GM04504 (cell line): ENCODE measurements at places on chromosomes 5 and 9.

- DNase-seq: peak; percentile 44
Measured at GRCh38 chr5:56456002-56456401, 222.9 kb upstream of the ANKRD55 start.

GRCh38 chr5:128669803-128670202, 131.8 kb upstream of the FBN2 start:
- no peak for DNase-seq

GRCh38 chr5:174642816-174643405, 81.5 kb upstream of the MSX2 start:
- no peak for DNase-seq

DNA sequence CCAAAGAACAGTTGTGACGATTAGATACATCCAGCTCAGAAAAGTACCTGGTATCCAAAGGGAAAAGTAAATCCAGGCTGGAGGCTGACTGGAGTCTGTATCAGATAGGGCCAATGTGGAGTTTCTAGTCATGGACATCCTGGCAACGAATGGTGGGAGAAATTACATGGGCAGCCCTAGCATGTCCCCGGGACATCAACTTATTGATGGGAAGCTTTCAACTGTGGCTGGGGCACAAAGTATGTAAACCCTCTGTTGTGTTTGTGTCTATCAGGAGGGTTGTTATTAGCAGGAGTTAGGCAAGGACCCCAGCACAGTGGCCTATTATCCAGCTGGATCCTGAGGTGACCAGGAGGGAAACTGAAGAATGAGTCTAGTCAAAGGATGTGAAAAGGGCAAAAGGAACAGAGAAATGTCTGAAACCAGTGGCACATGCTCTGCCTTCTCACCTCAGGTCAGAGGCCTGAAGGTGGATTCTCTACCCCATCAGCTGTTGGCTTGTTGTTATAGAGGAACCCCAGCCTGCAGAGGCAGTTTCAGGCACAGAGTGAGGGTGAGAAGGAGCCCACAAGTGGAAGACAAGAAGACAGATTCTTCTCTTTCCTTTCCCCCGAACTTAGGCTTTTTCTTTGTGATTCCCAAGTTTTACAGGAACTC, 19.9 kb downstream of the IFNW1 start:
- no peak for DNase-seq

- no peak for DNase-seq
Measured at GRCh38 chr9:8732367-8733075, 932.9 kb upstream of the DMAC1 start.

DNA sequence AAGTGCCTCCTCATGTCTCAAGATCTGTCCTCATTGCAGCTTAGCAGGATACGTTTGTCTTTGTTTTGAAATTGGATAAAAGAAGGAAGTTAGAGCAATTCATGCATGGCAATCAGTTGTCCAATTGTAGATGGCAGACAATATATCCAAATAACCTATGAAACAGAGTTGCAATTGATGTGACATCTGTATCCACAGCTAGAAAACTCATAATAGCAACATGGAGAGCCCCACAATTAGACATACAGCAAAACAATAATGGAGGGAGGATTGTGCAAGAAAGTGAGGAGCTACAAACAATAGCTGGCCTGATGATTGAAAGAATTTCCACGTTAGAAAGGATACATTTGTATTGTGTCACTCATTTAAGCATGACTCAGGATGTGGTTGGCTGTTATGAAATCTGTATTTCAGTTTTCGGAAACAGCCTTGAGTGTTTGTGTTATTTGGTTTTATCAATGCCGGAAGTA, 132.0 kb downstream of the FAM174A start:
- DNase-seq: peak; percentile 11

- DNase-seq: no peak
Measured at GRCh38 chr5:104295991-104296390, 733.4 kb upstream of the NUDT12 start.

DNA sequence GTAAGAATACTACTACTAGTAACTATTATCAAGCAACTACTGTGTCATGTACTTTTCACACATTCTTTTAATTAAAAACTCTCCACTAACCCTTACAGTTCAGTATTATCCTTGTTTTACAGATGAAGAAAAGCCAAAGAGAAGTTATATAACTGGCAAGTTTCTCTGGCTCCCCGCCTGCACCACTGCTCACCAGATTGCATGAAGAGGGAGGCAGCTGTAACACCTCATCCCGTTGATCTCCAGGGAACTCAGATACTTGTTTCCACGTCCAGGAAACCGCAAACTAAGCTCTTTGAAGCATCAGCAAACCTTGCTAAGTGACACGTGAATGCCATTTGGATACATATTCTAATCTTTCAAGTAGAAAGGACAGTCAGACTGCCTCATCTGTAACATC, 70.3 kb downstream of the RIGI start:
- DNase-seq: peak; percentile 4

- DNase-seq: no peak
Measured at GRCh38 chr9:137110911-137111787, 3.4 kb downstream of the DPP7 start.

- DNase-seq: no peak
Measured at GRCh38 chr5:115774684-115775083, 41.8 kb downstream of the CDO1 start.

DNA sequence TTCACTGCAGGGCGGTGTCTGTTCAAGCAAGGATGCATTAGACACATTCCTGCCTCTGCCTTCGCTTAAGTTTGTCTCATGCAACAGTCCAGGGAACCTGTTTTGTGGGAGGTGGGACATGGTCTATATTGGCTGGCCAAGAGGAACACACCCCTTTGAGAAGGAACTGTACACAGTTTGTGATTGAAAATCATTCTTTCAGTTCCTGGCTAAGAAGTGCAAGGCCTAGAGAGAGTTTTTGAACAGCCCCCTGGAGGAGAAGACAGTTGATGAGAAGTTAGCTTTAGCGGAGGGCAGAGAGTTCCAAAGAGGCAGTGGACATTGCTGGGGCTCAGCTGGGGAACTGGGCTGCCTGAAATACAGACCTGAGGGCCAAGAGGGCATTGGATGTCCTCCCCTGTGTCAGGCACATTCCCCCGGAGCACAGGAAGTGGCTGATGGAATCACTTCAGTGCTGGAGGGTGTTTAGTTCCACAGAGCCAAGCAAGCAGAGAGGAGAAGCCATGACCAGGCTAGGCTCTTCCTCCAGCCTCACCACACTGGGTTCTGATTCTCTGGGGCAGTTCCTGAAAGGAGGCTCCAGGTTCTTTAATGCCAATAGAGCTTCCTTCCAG, 66.6 kb downstream of the RGS3 start:
- DNase-seq: no peak

GRCh38 chr9:114450833-114451706, 54.2 kb downstream of the WHRN start:
- no peak for DNase-seq

DNA sequence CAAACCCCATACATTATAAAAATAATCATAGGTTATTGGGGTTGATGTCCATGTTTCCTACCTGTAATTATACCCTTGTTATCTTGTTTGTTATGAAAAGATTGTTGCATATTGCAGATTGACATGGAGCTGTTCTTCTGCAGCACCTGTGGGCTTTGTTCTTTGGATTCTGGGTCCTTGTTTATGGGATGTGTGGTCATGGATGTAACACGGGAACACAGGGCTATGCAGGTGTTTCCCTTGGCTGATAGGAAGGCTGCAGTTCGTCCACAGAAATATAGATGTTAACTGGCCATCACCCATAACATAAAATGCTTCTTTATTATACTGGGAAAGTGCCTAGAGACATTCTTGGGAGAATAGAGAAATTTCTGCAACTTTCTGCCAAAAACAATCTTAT, 77.9 kb downstream of the FBXL7 start:
- DNase-seq: no peak

GRCh38 chr9:71647094-71647591, 121.2 kb downstream of the CEMIP2 start:
- peak; percentile 30 for DNase-seq

GRCh38 chr5:39711821-39712220, 287.0 kb upstream of the DAB2 start:
- no peak for DNase-seq

GRCh38 chr5:137365126-137365865, 133.8 kb downstream of the SPOCK1 start:
- peak; percentile 24 for DNase-seq

DNA sequence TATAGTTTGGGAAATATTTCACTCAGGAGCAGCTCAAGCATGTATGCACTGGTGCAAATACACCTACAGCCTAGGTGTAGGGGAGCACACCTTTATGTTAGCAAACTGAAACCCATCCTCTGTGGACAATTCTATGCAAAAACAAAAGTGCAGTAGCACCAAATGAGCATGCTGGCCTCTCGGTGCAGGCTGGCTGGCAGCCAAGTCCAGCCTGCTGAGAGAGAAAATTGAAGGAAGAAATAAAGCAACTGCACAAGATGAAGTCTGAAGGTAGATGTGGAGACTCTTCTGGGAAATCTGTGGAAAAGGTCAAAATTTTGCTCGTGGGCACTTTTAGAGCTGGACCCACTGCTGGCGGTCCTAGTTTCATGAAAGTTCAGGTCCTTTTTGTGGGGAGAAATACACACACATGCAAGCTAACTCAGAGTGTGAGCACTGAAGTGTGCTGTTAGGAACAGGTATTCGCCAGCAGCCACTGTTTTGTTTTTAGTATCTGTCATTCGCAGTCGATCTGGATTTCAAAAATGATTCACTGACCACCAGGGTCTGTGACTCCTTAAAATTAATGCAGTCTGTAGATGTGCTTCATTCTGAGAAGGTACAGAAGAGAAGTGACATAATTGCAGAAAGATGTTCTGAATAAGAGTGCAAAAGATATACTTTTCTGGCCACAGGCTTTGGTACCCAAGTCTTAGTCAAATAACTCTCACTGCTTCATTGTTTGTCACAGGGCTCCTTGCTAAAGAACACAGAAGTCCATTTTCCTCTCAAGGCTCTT, 281.7 kb downstream of the PARP8 start:
- no peak for DNase-seq

DNA sequence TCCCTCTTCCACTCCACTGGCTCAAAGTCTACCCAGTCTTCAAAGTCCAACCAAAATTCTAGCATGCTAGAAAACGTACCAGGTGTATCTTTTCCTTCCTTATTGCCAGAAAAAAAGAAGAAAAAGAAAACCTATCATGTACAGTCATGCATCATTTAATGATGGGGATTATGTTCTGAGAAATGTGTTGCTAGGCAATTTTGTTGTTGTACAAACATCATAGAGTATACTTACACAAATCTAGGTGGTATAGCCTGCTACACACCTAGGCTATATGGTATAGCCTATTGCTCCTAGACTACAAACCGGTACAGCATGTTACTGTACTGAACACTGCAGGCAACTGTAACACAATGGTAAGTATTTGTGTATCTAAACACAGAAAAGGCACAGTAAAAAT, 104.8 kb downstream of the SREK1 start:
- no peak for DNase-seq

GRCh38 chr9:130443840-130444492, 795 bp upstream of the ASS1 start:
- no peak for DNase-seq

DNA sequence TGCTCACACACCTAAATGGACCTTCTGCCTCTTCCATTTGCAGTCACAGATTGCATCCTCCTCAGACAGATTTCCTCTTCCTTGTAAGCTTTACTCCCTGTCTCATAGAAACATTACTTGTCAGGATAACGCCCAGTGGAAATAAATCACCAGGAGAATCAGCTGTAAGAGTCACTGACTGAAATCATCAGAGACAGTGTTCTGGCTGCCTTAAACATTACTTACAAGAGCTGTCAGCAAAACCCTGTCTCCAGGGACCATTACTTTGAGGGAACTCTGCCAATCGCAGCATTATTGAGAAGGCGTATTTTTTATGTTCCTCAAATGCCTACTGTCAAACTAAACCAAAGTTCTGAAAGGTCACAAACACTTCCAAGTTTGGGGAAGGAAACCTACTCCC, 5.9 kb downstream of the DPYSL3 start:
- peak; percentile 73 for DNase-seq

- DNase-seq: no peak
Measured at GRCh38 chr5:117947836-117948235, 1040.5 kb downstream of the DTWD2 start.

GRCh38 chr5:165296401-165297130, 1791.1 kb downstream of the MAT2B start:
- no peak for DNase-seq

GRCh38 chr5:84379749-84380148, 4.9 kb downstream of the EDIL3 start:
- DNase-seq: no peak

GRCh38 chr5:28253431-28253830, 1215.0 kb upstream of the CDH9 start:
- no peak for DNase-seq

DNA sequence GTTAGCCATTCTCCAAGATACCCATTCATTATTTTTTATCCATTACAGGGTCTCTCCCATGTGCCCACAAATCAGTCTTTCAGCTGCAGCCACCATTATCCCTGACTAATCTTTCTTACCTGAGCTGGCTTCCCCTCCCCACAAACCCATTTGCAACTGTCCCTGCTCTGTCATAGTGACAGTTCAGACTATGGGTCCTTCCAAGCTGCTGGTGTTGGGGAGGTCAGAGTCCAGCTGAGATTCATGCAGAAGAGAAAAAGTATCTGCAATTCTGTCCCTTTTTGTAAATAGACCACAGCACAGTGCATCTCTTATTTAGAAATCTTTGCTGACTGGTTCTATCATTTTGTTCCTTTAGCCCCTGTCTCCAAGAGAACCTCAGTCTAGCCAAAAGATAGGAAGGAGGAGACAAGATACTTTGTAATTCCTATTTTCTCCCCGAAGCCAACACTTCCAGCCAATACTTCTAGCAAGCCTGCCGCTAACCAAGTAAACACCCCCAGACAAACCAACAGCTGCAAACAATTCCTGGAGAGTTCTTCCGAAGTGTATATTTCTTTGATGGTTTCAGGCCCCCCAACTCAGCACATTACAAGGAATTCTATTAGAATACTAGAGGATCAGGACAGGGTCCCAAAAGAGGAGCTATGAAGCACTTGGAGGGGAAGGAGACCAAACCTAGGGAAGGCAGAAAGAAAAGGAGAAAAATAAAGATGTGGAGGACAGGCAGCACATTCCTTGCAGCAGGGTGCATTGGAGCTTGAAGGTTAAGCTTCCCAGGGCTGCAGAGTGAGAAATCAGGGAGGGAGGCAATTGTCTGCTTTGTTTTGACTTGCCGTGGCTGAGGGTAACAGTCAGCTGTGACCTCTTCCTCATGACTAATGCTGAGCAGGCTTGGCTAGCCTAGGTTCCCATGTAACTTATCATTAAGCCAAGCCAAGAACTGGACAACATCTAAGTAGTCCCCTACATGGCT, 148.5 kb downstream of the SGCD start:
- DNase-seq: peak; percentile 93

GRCh38 chr9:107613321-107613720, 123.8 kb upstream of the KLF4 start:
- no peak for DNase-seq

- peak; percentile 21 for DNase-seq
Measured at GRCh38 chr5:109191153-109191558, 218.6 kb downstream of the PJA2 start.

DNA sequence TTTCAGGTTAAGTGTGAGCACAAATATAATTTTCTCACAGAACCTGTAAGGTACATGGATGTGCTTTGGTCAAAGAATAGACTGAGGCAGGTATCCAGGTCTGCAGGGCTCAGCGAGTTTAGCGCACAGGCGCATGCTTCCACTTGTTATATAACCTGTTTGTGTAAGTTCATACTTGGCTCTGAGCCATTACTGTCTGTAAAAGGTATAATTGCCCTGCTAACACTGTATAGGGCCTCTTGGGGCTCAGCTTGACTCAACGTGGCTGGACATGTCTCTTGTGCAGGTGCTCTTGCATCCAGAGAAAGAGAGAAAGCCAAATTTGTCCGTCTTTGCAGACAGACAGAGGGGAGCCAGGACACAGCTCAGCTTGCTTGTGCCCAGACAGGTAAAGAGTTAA, 759.6 kb downstream of the MTRR start:
- no peak for DNase-seq

- no peak for DNase-seq
Measured at GRCh38 chr5:168614661-168615060, 35.5 kb upstream of the PANK3 start.
